ENCODE measurements at places on chromosomes 4 and X.

- no peak for DNase-seq
These were observed 281.2 kb upstream of the DIAPH2 start for GRCh38 chrX:96403446-96403845.

GRCh38 chrX:10952619-10953018, 158.5 kb upstream of the HCCS start:
- no peak for DNase-seq

DNA sequence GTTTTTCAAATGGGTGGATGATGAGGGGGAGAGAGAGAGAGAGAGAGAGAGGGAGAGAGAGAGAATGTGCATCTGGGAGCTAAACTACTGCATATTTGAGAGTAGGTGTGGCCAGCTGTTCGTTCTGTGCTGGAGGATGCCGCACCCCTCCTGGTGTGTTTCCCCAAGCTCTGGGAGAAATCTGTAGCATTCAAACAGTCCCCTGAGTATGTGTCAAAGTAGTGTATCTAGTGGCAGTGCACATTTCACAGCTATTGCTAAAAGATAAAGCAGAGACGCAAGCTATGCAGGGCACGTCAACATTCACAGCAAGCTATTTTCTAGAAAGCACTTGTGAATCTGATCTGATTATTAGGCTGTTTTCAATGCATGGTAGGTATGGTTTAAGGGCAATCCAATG, 83.5 kb upstream of the LIMCH1 start:
- DNase-seq: no peak

DNA sequence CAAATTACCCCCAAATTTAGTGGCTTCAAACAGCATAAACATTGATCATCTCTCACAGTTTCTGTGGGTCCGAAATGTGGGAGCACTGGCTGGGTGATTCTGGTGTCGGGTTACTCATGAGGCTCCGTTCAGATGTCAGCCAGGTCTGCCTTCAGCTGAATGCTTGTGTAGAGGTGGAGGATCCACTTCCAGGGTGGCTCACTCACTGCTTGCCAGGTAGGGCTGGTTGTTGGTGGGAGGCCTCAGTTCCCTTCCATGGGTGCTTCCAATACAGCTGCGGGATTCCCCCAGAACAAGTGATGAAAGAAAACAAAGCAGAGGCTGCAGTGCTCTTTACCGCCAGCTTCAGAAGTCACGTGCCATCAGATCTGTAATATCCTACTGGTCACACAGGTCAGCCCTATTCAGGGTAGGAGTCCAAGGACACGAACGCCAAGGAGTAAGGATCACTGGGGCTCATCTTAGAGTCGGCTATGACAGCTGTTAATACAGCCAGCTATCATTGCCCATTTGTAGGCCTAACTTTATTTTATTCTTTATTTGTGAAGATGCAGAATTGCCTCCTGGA, 1.1 kb upstream of the SMIM43 start:
- no peak for DNase-seq
